ENCODE measurements at places on chromosomes 16 and 17.

GRCh38 chr17:5535436-5535835, 48.9 kb downstream of the NLRP1 start:
- DNase-seq = no peak

DNA sequence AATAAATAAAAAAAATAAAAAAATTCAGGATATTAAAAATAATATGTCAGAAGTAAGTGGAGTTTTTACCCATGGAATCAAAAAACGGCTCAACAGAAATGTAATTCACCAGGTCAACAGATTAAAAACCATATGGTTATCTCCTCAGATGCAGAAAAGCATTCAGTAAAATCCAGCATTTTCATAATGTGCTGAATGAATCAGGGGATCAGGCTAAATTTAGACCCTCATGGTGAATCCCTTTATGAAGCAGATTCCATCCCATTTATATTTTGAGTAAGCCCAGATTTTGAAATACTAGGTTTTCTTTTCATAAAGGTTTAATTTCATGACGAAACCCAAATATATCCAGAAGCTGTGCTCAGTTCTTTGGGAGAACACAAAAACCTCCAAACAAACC, 84.4 kb downstream of the OR1D5 start:
- no peak for DNase-seq

DNA sequence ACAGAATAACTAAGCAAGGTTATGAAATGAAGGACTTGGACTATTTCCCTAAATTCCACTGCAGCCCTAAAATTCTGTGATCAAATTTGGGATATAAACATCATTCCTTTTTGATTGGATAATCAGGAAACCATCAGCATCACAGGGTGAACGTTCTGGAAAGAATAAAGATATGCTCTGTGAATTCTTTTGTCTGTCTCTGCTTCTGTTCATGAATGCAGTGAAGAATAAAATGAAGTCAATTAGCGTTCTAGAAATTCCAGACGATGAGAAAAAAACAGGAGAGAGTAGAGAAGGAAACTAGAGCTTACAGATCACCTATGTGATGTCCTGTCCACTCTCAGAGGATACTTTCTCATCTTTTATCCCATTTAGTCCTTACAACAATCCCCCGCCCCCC, 295.1 kb upstream of the SOX9 start:
- no peak for DNase-seq

DNA sequence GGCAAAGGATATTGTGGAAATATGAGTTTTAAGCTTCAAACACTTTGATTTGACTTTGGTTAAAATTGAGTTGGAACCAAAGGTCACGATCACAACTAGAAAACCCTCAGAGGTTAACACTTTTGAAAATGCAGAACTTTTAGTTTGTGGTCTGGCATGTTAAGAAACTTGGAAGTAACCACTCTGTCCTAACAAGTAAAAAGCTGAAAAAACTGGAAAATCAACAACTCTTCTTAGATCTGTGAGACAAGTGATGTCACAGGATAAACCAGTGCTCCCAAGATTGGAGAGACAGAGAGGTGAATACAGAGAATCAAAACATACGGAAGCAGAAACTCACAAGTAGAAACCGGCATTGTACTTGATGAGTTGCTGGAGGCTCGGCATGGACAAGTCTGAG, 17.4 kb downstream of the MFSD6L start:
- no peak for DNase-seq

GRCh38 chr17:71276079-71276478, 844.7 kb upstream of the SOX9 start:
- DNase-seq = no peak
